Activated CD4-positive, alpha-beta T cell treated with anti-CD3 and anti-CD28 coated beads, Interleukin-2, amount 50 U/mL, for 1 hour (primary cell): ENCODE measurements at places on chromosomes 13 and 19.

GRCh38 chr13:74204602-74205312, 70.6 kb upstream of the KLF12 start:
- no peak for DNase-seq

DNA sequence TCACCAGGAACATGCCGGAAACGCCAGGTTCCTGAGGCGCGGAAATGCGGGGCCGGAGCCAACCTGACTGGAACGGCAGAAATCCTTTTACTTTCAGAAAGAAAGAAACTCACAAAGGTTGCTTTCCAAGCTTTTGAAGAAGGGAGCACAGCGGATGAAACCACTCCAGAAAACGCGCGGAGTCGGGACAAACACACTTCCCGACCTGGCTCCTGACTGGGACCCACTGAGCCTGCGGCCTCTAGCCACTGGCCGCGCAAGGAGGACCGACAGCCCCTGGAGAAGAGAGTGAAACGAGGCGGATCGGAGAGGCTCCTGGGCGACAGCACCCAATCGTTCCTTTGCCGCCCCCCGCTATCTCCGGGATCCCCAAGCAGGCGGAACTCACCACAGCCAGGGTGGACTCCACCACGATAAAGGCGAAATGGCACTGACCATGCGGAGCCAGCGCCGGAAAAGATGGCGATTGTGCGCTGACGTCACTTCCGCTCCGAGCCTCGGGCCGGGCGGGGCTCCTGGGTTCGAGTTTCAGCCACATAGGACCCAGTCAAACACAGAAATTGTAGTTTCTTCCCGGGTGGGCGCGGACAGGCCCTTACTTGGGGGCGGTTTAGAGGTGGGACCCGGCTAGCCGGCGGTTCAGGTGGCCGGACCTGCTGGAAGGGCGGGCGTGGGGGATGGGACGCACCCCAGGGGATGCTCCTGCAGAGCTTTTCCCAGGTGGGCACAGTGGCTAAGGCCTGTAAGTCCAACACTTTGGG, at the start of gene ZNF121:
ZNF121 (minus strand) TSS at position 432 of the 761 bp plus-strand sequence. CDS start 16,407 bp downstream, outside the sequence.
- DNase-seq: peak; percentile 73

DNA sequence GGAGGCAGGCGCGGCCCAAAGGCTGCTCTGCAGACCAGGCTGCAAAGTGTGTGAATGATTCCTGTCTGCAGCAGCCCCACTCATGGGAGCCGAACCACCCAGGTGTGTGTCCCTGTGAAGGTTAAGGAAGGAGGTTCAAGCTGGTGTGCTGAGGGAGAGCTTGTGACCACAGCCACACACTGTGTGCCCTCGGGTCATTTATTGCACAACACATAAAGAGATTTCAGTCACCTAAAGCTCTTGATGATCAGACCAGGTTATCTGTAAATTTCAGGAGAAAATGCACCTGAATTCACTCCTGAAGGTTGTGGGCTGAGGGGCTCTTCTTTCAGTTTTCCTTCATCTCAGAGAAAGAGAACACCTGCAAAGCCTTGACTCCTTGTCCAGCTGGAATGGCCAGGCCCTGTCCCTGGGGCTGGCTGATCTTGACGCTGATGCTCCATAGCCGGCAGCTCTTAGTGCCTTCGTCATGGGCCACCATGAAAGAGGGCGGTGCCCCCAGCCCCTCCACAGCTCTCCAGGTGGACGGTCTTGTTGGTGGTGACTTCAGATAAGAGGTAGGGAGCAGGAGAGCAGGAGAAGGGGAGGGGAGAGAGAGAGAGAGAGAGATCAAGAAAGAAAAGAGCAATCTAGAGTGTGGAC, 110.8 kb upstream of the C1QTNF9B start:
- no peak for DNase-seq

- no peak for DNase-seq
Observed at GRCh38 chr19:33393286-33394005, 19.9 kb downstream of the CEBPG start.

GRCh38 chr13:110380359-110381028, 73.4 kb downstream of the COL4A2 start:
- DNase-seq: no peak

- DNase-seq: no peak
Observed at GRCh38 chr13:47831265-47831664, 169.8 kb downstream of the SUCLA2 start.

DNA sequence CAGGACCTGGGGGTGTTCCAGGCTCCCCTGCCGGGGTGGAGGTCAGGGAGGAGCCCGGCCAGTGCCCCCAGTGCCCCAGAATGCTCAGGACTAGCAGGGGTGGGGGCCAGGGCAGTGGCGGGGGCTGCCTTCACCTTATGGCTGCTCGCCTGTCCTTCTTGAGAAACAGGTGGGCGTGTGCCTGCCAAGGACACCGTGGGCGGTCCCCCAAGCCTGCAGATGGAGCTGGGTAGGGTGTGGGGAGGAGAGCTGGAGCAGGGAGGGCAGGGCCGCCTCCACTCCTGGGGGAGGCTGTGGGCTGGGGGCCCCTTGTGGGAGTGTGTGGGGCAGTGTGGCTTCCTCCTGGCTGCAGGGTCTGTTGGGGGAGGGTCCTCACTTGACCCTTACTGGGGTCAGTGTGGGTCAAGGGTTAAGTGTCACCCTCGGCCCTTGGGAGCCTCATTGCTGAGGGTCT, 160.1 kb downstream of the KDM4B start:
- DNase-seq: no peak

DNA sequence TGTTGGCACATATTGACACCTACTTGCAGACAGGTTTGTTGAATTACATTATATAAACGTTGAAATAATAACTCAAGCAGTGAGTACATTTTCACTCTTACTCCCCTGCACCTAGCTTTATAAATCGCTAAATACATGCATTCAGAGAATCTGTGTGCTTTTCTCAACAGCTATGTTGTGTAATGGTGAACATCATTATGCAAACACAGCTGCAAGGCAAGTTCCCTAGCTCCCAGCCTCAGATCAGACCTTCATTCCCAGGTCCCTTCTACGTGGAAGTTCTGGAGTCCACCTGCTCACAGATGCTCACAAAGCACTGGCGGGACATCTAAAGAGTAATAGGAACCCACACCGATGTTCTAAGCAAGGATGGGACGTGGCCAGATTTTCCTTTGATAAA, 86.8 kb upstream of the PEG3 start:
- no peak for DNase-seq

DNA sequence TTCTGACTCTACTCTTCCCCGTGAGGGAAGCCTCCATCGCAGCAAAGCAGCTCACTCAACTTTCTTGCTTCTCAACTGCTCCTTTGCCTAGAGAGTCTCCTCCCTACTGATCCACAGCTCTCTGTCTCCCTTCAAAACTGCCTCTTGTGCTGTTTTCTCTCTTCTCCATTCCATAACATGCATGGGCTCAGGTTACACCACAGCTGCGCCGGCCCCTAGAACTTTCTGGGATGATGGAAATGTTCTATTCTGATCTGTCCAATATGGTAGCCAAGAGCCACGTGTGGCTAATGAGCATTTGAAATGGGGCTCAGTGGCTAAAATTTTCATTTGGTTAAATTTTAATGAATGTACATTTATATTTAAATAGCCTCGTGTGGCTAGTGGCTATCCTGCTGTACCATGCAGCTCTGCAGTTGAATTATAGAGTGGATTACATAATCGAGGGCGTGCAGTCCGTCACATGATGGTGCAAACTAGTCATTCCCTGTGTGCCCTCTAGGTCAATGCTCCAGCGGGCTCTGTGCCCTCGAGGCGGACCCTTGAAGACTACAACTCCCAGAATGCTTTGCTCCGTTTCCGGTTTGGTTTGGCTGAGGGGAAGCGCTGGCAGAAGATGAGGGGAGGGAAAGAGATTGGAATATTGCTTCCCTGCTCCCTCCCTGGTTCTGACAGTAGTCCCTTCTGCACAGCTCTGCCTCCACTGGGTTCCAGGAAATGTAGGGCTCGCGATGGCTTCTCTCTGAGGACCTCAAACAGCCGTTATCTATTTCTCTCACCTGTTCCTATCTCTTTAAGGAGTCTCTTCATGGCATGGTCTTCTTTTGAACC, 109.8 kb downstream of the CACNA1A start:
- DNase-seq: no peak

DNA sequence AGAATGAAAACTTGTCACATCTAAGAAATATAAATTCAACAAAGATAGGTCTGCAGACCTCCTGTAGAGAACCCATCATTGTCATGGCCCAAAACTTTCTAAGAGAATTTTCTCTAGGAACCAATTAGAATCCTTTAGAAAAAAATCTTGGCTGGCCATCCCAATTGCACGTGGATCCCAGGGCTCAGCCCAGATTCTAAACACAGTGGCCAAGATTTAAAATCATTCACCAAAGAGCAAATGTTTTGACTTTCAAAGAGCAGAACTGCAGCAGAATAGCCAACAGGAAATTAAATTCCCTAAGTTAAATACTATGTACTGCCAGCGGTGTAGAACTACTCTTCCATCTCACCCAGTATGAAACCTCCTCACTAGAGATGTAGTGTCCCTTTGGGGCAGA, 21.3 kb downstream of the IPO5 start:
- DNase-seq: no peak

- DNase-seq: no peak
Observed at GRCh38 chr19:16026131-16026530, 50.2 kb upstream of the TPM4 start.

- no peak for DNase-seq
Observed at GRCh38 chr19:28705008-28705407, 507.9 kb downstream of the UQCRFS1 start.

DNA sequence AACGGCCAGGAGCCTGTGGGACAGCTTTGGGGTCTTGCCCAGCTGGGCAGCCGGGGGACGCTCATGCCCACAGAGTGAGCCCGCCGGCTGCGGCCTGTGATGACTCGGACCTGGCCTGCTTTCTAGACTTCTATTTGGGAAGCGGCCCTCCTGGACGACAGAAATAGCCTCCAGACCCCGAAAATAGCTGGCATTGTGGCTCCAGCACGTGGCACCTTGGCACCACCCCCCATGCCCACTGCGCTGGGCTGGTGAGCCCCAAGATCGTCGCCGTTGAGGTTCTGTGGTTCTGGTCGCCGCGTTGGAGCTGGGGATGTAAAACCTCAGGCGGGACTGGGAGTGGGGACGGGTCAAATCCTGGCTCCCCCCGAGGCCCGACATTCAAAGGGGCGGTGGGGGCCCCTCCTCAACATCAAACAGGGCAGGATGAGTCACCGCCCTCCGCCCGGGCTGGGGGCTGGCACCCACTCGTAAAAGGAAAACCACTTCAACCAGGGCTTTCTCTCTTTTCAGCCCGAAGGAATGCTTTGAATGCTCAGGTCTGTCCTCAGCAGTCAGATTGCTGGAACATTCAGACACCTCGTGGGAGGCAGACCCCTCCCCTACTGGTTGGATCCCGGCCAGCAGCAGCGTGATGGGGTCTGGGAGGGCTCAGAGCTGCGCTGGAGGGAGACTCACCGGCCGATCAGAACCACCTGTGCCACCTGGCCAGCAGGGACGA, 42.1 kb downstream of the GADD45B start:
- peak; percentile 18 for DNase-seq

DNA sequence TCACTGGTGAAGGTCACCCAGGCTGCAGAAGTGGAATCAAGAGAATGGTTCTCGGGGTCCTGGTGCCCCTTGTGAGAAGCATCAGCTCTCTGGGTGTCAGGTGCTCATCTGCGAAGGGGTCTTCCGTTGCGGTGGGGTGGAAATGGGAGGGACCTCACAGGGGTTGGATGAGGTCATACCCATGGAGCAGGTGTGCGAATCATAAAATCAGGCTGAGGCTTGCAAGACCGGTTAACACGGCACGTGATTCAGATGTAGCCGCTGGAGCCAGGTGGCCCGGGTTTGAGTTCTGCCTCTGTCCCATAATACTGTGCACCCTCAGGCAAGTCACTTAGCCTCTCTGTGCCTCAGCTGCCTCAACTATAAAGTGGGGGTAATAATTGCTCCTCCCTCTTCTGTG, 3.9 kb upstream of the KLK15 start:
- no peak for DNase-seq

- no peak for DNase-seq
Observed at GRCh38 chr19:39677961-39678889, 22.5 kb downstream of the LGALS16 start.

DNA sequence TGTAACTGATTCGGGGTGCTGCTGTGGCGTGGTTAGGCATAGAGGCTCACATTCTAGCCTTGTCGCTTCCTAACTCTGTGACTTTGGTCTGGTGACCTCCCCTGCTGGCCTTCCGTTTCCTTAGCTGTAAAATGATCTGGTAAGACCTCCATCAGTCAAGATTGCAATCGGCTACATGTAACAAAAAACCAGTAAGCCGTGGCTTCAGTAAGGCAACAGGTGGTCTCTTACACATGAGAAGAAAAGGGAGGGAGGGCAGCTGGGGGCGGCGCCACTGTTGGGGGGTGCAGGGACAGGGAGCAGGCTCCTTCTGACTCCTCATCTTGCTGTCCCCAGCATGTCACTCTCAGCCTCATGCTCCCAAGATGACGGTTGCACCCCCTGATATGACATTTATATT, 148.0 kb downstream of the SIPA1L3 start:
- no peak for DNase-seq

DNA sequence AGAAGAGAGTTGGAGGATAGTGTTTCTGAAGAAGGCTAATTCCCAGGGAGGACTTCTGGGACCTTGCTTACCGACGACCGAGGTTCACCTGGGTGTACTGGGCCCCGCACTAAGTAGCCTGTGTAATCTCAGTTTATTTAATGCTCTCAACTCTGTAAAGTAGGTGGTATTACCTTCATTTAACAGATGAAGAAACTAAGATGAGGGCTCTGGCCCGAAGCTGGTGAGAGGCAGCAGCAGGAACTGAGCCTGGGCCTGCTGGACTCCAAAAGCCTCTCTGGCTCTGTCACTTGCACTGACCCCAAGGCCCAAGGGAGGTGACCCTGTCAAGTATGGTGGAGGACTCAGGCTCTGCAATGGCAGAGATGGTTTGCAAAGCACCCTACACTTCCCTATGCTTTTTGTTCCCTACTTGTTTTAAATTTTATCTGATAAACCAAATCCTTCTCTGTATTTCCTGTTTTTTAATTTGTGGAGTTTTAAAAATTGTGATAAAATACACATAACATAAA, 50.6 kb downstream of the GGACT start:
- DNase-seq: no peak

DNA sequence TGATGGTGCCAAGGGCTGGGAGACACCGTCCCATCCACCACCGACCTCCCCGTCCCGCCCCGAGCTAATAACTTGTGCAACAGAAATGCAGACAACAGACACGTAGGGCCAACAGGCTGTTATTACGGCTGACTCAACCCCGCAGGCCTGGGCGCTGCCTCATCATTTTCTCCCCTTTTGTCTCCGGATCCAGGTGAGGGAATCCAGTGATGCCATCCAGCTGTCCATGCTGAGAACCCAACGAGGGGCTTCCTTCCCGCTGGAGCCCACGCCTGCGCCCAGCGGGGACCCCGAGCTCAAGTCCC, 6.4 kb upstream of the DIRAS1 start:
- DNase-seq: no peak

- no peak for DNase-seq
Observed at GRCh38 chr19:40154121-40154680, 37.0 kb upstream of the MAP3K10 start.

- no peak for DNase-seq
Observed at GRCh38 chr13:102862624-102863210, 16.9 kb downstream of the ERCC5 start.

DNA sequence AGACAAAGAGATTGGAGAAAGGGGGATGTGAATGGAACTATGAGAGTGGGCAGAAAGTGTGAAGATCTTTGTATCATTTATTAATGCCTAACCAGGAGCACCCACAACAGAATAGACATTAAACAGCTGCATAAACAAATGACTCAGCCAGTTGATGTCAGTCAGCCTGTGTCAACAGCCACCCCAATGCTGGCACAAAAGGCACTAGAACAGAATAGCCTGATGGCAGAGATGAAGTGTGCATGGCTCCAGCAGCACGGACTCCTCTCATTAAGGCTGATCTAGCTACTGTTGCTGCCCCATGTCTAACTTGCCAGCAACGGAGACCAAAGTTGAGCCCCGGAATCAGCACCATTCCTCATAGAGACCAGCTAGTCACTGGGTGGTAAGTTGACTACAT, 7.8 kb downstream of the CPB2 start:
- no peak for DNase-seq
